IPS DF 6.9 (cell line): ENCODE measurements at places on chromosomes 3 and 15.

- no peak for DNase-seq
These were observed 165.0 kb downstream of the ABHD5 start for GRCh38 chr3:43855674-43856299.

- DNase-seq: no peak
These were observed 32.9 kb upstream of the SLC22A13 start for GRCh38 chr3:38232701-38233100.

GRCh38 chr3:152327203-152327602 is 58.5 kb downstream of the MBNL1 start:
- DNase-seq: no peak

- DNase-seq: no peak
These were observed 12.4 kb upstream of the TOP2B start for GRCh38 chr3:25677121-25677520.

DNA sequence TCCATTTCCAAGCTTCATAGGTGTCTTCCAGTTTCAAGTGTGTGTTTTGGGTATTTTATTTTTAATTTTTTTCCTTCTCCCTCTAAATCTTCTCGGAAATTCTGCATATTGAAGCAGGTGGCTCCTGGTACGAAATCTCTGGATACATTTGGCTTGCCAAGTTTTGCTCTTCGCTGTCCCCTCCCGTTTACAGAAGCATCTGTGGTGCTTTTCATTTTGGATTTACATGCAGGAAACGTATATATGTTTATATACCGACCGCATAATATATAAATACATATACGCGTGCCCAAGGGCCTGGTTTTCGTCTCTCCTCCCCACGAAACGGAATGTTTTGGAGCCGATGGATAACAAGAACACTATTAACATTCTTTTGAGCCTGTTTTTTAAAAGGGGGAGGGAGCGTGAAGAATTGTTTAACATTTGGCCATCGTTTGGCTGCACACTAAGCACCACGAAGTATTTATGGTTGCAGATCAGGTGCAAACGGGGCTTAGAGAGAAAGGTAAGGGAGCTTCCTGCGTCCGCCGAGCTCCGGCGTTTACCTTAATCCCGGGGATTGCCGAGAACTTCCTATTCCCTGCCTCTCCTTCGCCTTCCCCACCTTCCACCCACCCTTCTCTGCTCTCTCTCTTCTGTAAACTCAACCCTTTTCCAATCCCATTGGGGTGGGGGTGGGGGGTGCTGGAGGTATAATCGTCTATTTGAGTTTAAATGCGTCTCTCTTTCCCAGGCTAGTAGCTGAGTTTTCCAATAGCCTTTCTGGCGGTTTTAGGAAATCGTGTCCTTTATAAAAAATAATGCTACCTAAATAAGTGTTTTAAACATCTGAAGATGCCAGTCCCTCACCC is 1.1 kb upstream of the NLGN1 start:
- no peak for DNase-seq

DNA sequence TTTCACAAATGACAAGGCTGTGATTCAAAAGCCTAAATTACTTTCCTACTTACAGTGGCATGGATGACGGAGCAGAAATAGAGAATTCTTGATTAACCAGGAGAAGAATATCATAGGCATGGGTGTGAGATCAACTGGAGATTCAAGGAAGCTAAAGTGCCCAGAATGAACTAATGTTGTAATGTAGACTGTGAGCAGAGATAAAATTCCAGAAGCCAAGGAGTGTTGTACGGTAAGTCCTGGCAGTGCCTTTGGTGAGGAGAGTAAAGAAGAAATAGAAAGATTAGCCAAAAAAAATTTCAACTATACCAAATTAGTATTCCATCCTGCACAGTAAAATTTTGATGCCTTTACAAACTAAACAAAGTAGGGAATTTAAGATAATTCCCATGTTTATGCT is 75.9 kb downstream of the ZBTB20 start:
- DNase-seq: no peak

GRCh38 chr15:85485956-85486567 is 105.7 kb downstream of the AKAP13 start:
- DNase-seq: peak; percentile 48

- no peak for DNase-seq
These were observed 23.9 kb downstream of the VGLL3 start for GRCh38 chr3:86967062-86967461.

- DNase-seq: no peak
These were observed 95.6 kb downstream of the RAB11A start for GRCh38 chr15:65964792-65965433.

GRCh38 chr3:143295201-143296080 is 175.9 kb downstream of the CHST2 start:
- DNase-seq: no peak

DNA sequence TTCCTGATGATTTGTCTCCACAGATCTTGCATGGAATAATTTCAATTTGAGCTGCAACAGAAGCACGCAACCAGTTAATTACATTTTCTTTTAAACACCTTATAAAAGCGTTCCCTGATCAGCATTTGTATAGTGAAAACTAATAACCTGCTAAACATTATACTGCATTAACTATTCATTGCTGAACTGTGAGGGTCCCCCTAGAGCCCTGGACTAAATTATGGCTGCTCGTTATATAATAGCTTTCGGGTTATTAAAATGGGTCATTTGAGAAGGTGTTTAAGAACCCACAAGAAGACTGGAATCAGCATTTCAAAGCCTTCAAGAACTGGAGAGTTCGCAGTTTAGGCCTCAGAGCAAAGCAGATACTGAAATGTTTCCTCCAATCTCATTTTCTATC is 52.9 kb upstream of the ICE2 start:
- DNase-seq: no peak

DNA sequence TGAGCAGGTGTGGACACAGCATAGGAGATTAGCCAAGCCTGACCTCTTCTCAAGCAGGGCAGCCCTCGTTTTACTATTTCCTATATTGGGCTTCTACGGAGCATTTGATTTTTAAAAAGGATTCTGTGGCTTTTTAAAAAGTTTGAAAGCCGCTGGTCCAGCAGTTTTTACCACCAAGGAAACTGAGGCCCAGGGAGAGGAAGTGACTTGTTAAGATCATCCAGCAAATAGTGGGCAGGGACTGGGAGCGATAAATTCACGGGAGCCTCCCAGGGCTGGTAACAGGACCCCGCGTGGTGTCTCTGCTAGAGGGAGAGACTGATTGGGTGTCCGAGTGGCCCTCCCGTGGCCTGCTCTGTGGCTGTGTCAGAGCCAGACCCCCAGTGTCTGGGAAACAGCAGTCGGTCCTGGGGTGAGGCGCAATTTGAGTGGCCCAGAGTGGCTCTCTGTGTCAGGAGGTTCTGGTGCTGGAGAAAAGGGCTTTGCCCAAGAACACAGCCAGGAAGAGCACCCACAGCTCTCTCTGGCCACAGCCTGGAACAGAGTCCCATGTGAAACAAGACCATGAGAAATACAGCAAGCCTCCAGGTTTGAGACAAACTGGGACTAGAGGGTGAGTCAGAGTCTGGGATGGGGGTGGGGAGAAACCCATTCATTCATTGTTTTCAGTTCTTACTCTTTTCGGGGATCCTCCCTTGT is 4.2 kb downstream of the FURIN start:
- no peak for DNase-seq

GRCh38 chr3:8555113-8555661 is 53.6 kb downstream of the LMCD1 start:
- DNase-seq: no peak

- DNase-seq: no peak
These were observed 23.3 kb upstream of the CEMIP start for GRCh38 chr15:80755885-80756284.
